ENCODE measurements at places on chromosomes 12 and 14.

DNA sequence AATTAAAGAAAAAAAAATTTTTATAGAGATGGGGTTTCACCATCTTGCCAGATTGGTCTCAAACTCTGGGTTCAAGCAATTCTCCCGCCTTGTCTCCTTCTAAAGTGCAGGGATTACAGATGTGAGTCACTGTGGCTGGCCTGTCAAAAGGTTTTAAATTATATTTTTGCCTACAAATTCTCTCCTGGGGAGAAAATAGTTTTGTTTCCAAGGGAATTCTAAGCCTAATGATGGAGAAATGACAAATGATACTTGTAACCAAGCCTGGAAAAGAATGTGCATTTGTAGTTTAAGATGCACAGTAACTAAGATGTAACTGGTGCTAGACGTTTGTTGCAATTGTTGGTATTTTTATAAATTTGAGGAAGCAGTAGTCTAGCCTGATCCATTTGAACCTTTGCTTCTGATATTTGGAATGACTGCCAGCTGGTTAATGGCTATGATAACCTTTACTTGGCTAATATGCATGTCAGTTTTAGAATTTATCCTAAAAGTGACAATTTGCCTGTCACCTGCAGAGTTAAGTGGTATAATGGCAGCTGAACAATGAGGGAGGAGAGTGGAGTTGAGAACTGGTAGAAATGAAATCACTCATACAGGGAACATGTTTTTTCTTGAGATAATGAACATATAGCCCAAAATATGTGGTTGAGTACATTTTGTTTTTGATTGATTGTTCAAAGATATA, 148.0 kb downstream of the FUT8 start:
- no peak for DNase-seq

- DNase-seq, result no peak
Measured at GRCh38 chr14:90828642-90829487, 12.6 kb upstream of the TTC7B start.

DNA sequence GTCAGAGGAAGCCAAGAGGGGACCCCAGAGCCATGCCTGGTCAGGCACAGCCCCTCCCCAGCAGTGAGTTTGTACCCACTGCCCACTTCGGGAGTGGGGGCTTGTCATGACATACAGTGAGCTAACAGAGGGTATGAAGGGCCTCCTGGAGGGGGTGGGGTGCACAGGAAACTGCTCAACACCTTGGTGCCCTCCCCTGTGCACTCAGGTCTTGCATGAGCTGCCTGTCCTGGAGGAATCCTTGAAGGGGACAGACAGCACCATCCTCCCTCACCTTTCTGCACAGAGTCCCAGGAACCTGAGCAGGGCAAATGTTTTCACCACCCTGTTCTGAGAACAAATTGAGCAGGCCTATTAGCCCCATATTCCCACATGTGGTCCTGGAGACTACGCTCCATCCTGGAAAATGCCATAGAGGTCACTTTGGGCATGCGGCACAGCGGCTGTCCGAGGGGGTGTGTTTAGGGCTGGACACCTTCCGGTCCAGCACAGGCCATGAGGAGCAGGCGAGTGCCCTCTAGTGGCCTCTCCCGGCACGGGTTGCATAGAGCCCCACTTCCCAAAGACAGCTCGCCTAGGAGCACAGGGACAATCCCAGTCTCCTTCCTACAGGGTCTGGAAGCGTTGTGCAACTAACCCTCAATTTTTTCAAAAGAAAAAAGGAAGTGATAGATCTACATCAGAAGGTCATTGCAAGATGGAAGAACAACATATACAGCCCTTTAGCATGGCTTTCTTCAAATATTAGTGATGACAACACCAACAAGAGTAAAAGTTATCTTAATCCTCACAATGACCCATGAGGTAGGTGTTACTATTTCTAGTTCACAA, 31.9 kb upstream of the ZFP36L1 start:
- no peak for DNase-seq

GRCh38 chr12:89319122-89319521, 33.2 kb downstream of the DUSP6 start:
- no peak for DNase-seq

DNA sequence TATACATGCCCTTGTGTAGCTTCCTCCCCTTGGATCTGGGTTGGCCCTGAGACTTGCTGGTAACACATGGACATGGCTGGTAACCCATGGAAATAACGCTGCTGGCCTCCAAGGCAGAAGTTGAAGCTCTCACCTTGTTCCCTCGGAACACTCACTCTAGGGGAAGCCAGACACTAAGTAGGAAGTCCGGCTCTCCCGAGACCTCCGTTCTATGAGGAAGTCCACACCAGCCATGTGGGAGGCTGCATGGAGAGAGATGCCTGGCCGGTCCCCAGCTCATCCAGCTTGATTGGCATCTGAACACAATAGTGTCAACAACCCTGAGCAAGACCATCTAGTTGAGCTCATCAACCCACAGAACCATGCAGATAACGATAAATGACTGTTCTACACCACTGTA, 39.7 kb upstream of the VRK1 start:
- no peak for DNase-seq

DNA sequence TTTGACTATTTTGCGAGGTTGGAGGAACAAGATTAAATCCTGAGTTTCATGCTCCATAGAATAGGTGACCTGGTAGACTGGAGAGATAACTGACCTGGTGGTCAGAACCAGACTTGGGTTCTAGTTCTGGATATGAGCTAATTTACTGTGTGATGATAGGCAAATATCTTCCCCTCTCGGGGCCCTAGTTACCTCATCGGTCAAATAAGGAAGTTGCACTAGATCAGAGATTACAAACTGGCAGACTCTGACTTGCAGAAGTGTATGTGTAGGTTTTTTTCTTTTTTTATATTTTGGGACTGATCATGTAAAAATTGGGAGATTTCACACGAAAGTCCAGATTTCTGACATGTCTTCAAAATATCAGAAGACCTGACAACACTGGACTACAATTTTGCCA, 37.0 kb downstream of the RPH3A start:
- no peak for DNase-seq

- no peak for DNase-seq
Measured at GRCh38 chr12:5458229-5459050, 26.5 kb downstream of the NTF3 start.

DNA sequence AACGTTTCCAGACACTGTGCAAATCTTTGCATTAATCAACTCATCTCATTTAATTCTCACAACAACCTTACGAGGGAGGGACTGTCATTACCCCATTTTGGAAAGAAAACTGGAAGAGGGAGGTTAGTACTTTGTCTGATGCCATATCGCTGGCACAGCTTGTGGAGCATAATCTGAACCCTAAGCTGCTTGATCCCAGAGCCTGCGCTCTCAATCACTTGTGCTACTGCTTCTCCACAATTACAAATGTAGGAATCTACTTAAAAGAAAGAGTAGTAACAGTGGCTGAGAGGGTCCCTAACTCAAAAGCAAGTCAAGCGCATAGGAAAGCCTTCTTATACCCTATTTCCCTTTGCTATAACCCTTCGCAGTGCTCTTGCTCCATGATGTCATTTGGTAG, 3.2 kb downstream of the EFS start:
- DNase-seq, result no peak

- no peak for DNase-seq
Measured at GRCh38 chr12:66297080-66297479, 5.2 kb upstream of the HELB start.

DNA sequence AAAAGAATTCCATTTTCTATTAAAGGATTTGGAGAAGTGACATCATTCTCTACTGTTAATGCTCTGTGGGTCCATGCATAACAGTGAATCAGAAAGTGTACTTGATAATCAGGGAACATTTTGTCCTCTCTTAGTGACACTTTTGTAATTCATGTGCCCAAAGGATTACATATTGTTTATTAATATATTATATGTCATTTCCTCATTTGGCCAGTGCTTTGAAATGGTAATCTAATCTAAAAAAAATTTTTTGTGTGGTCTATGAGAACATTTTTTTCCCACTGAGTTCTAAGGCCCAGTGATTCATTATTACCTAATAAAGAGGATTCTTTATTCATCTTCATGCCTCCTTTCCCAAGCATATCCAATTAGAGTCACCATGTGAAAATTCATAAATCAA, 79.7 kb upstream of the MYF6 start:
- DNase-seq, result no peak

- DNase-seq, result no peak
Measured at GRCh38 chr14:88934351-88934806, 109.9 kb downstream of the TTC8 start.

- no peak for DNase-seq
Measured at GRCh38 chr14:68960123-68960522, 19.0 kb downstream of the ACTN1 start.

DNA sequence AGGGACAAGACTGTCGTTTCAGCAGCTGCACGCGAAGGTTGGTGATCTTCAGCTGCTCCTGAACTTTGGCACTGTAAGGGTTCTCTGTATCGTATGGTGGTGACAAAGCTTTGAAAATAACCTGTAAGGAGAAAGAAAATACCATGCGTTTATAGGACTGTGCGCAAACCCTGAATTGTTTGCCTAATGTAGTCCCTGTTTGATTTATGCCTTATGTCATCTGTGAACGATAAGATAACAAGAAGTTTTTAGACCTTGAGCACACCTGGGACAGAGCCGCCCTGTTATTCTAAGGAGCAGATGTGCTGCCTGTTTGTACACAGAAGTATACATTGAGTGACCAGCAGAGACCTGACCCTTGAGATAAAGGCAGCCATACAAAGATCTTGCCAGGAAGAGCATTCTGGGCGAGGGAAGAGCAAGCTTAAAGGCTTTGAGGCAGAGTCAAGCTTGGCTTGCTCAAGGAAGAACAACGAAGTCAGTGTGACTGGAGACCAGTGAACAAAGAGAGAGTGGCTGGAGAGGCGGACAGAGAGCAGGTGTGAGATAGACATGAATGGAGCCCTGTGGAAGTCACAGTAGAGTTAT, 52.4 kb downstream of the NTN4 start:
- DNase-seq, result no peak

DNA sequence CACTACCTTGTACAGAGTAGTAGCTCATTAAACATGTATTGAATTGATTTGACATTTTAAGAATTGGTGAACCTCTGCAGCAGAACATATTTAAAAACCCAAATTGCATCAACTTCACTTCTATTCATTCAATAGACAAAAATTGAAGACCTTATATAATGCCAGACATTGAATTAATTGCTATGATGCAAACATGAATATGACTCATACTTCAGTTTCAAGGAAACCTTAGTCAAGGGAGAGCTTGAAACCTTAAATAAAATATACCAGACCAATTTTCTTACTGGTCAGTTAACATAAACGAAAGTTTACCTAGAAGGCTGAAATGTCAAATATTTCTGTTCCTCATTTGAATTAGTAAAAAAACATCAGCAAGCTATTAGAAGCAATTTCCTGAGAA, 5.0 kb upstream of the MGAT4C start:
- DNase-seq, result no peak

GRCh38 chr12:74111688-74112360, 425.8 kb upstream of the ATXN7L3B start:
- DNase-seq, result no peak

DNA sequence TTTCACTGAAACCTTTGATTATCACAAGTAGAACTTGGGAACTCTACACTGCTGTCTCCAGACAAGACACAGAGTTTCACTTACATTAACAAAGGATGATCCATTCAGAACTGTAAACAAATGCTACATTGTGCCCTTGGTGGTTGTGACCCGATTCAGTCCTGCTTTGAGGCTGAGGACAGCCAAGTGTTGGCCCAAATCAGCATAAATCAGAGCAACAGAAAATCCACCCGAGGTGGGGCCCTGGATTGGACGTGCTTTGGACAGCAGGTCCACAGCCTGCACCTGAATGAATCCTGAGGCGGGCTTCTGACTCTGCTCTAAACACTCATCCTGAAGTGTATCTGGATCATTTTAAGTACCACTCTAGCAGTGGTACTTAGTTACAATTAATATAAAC, 68.8 kb downstream of the PPP2R5C start:
- no peak for DNase-seq

- DNase-seq, result no peak
Measured at GRCh38 chr12:58731096-58731495, 189.2 kb downstream of the LRIG3 start.

- DNase-seq, result no peak
Measured at GRCh38 chr12:56321027-56321426, 5.2 kb upstream of the CNPY2 start.
